AG10803 (cell line): ENCODE measurements at places on chromosomes 7 and 10.

DNA sequence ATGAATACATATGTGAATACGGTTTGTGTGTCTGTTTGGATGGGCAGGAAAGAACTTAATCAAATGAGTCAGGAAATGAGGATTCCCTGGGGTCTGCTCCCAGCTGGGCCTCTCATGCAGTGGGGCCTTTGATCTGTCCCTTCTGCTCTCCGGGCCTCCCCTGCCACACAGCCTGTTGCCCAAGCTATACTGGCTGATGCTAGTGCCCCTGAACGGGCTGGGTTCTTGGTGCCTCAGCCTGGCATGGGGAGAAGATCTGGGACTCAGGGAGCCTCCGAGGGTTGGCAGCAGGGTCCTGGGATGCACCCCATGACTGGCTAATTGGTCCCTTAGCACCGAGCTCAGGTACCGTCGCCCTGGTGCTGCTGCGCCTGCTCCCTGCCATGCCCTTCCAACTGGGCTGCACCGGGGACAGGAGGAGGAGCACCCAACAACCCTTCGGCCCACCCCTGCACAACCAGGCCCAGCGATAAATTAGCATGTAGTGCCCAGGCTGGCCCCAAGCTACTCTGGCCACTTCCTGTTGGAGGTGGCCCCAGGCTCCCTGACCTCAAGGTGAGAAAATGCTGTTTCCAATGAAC, 59.9 kb upstream of the DUSP5 start:
- DNase-seq, result no peak

- DNase-seq, result no peak
These were observed 75.0 kb upstream of the CTBP2 start for GRCh38 chr10:125235093-125236069.

DNA sequence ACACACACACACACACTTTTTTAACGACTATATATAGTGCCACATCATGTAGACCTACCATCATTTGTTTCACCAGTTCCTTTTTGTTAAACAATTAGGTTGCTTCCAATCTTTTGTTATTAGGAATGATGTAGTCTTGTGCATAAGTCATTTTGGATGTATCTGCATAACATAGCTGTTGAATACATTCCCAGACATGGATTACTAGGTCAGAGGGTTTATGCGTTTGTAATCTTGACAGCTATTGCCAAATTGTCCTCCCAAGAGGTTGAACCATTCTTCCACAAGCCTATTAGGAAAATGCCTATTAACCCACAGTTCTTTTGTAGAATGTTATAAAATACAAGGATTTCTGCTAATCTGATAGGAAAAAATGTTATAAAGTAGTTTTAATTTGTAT, 87.3 kb downstream of the PALS2 start:
- DNase-seq, result peak; percentile 49

- no peak for DNase-seq
These were observed 34.8 kb downstream of the LRRC4 start for GRCh38 chr7:127996253-127997071.

GRCh38 chr10:113788604-113789083, 37.2 kb downstream of the PLEKHS1 start:
- DNase-seq, result peak; percentile 97

DNA sequence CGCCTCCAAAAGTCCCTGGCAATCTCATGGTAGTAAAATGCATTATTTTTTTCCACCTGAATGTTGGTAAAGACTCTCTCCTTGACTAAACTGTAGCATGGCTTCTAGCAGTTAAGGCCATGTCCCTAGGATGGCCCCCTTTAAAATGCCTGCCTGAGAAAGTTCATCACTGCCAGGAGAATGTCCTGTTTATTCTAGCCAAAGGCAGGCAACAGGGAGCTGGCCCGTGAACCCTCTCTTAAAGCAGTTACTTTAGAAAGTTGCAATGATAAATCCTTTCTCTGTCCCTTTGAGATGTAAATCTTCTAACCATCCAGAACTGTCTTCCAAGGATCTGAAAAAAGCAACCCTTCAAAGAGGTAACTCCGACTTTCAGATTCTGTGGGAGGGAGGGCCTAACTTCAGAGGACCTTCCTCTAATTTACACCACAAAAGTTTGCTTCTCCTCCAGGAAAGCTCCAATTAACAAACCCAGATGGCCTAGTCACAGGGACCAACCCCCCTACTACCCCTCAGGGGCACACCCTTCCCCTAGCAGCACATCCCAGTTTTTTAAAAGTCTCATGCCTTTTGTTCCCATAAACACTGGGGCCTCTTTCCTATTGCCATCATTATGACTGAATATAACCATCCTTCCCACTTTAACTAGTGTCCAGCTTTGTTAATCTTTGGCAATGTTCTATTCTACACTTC, 5.5 kb downstream of the DNTT start:
- no peak for DNase-seq

- DNase-seq, result peak; percentile 88
These were observed 10.4 kb downstream of the VCL start for GRCh38 chr10:74008212-74008731.

DNA sequence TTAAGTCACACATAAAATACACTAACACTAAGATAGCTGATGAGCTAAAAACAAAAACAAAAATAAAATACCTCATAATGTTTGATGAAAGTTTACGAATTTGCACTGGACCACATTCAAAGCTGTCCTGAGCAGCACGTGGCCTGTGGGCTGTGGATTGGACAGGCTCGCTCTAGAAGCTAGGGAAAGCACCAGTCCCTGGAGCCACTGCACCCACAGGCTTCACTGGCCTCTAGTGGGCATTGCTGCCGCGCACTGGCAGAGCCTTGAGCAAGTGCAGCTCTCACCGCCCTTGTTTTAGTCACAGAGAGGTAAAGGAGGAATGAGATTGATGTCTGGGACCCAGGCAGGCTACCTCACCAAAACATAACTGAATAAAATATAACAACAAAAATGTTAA, 67.6 kb downstream of the PAX2 start:
- no peak for DNase-seq

DNA sequence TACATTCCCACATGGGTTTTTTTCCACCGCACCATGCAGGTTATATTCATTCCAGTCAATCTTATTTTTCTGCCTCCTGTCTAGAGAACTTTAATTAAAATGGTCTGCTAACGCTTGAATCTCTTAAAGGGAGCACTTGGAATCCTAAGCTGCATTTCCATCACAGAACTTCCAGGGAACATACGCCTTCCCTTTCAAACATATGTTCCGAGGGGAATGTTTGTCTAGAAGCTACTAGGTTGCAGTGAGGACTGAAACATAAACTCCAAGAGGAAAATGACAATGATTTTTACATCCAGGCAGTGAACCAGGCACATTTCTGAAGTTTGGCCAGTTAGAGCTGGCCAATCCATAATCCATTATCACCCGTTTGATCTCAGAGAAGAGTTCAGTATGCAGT, 375.5 kb upstream of the NRP1 start:
- no peak for DNase-seq

- DNase-seq, result no peak
These were observed 4.3 kb upstream of the C1GALT1 start for GRCh38 chr7:7178081-7178480.

DNA sequence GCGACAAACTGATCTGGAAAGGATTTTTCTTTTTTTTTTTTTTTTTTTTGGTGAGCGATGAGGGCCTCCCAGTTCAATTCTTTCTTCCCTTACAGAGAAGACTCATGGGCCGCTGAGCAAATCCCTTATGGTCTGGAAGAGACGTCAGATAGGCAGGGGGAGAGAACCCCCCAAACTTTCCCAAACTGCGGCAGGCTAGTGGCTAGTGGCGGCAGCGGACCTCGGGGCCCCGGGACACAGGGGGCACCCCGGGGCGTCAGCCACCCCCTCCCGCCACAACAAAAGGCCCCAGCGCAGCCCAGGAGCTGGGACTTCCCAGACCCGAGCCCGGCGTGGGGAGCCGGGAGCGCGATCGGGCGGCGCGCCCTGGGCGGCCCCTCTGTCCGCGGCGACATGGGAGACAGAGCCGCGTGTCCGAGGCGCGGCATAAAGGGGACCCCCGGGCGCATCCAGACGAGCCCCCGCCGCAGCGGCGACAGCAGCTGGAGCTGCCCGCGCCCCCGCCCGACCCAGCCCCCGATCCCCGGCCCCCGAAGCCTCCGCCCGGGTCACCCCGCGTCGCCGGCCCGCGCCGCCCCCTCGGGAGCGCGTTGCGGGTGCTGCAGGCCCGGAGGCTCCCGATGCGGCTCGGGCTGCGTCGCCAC, 755 bp downstream of the FAM171A1 start:
- peak; percentile 23 for DNase-seq

GRCh38 chr10:43665054-43665453, 16.4 kb upstream of the ZNF32 start:
- peak; percentile 40 for DNase-seq

DNA sequence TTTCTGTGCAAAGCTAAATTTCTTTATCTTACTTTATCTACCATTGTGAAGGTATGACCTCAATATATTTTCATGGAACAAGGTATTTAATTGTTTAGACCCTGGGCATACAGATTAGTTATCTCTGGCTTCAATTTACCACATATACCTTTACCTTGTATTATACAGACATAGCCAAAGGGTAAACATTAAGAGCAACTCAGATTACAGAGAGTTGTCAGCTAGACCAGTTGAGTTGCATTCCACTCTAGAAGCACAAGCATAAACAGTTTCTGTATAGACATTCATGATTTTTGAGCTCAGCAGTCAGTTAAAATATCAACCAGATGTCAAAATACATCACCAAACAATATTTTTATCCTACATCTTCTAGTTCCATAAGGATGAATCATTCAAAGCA, 857.3 kb upstream of the ZWINT start:
- no peak for DNase-seq

- DNase-seq, result no peak
These were observed 78.7 kb downstream of the EMX2 start for GRCh38 chr10:117621196-117621595.

- no peak for DNase-seq
These were observed 1.3 kb upstream of the NAPEPLD start for GRCh38 chr7:103150192-103150591.

- DNase-seq, result no peak
These were observed 305.0 kb downstream of the PTEN start for GRCh38 chr10:88168171-88169036.

- DNase-seq, result no peak
These were observed 143.8 kb downstream of the GRK5 start for GRCh38 chr10:119351189-119351588.

DNA sequence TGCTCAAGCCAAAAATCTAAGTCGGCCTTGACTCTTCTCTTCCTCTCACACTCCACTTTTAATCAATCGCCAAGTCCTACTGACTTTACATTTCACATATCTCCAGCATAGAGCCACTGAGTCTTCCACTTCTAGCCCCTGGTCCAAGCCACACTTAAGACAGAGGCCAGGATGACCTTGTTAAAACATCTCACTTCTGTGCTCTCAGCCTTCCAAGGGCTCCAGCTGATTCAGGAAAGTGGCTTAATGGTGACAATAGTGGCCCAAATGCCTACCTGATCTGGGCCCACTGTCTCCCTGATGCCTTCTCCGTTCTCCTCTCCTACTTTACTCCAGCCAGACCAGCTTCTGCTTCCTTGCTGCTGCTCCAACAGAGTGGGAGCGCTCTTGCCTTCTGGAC, 4.4 kb downstream of the TBATA start:
- no peak for DNase-seq

GRCh38 chr10:13673156-13673555, 86.4 kb downstream of the PRPF18 start:
- DNase-seq, result no peak

DNA sequence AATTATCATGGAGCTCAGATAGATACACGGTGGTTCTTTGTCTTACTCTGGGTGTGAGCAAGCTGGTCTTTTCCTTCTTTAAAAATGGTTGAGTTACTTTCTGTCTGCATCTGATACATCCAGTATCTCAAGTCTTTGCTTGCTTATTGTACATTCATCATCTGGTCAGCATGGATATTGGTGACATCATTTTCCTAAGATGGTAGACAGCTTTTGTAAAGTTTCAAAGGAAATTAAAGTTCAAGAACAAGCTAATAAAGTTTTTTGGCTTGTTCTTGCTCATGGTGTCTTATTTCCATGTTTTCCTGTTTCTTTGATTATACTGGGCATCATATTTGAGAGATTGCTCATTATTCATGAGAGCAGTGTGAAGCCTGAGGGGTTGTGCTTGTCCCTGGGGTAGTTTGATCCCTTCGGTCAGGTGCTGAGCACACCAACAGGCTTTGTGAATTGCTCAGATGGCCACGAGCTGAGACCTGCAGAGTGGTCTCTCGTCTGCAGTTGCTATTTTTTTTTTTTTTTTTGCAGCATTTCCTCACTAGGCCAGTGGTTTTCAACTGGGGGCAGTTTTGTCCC, 38.5 kb downstream of the MGMT start:
- DNase-seq, result no peak

- DNase-seq, result peak; percentile 95
These were observed 527.8 kb downstream of the LRMDA start for GRCh38 chr10:75959209-75959608.
